ENCODE measurements at places on chromosomes 6 and 20. TPM values are rescaled to one million over a fixed set of nuclear protein-coding genes. Genes with fewer than 3 reads are reported as not detected.

HLA-DMA gene
- total RNA-seq = 3.6 TPM

ADRM1 gene
- 192 TPM for total RNA-seq

SLC12A5 gene
- 15.1 TPM for total RNA-seq

MRAP2 gene
- total RNA-seq = 1.8 TPM

FRMD1 gene
- total RNA-seq = 0.02 TPM

GLP1R gene
- total RNA-seq = not detected

IL17F gene
- total RNA-seq = not detected

Data from A549 treated with CORT108297 at 1 μM for 4 hours (cell line).